ENCODE measurements at places on chromosomes 5 and 9.

DNA sequence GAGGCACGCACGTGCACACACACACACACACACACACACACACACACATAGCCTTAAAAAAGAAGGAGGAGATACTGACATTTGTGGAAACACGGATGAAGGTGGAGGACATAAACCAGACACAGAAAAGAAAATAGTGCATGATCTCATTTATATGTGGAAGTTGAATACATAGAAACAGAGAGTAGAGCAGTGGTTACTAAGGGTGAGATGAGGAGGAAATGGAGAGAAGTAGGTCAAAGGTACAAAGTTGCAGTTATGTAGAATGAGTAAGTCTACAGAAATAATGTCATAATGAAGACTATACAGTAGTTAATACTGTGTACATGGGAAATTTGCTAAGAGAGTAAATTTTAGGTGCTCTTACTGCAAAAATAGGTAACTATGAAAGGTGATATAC is 412.2 kb upstream of the CDH9 start:
- no peak for DNase-seq

DNA sequence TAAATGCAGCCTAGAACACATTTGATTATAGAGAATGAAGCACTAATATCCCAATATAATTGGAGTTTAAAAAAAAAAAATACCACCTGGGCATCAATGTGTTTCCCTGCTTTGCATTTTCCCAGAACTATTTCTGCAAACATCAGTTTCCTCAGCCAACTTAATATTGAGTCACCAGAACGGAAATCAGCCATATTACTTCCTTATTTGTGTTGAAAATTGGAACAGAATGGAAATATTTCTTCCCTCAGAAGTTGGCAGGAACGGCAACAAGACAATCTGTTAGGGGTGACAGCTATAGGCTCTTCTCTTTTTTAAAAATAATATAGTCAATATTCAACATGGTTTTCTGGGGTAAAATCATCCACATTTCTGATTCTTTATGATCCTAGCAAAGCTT is 4.0 kb downstream of the MFAP3 start:
- no peak for DNase-seq

DNA sequence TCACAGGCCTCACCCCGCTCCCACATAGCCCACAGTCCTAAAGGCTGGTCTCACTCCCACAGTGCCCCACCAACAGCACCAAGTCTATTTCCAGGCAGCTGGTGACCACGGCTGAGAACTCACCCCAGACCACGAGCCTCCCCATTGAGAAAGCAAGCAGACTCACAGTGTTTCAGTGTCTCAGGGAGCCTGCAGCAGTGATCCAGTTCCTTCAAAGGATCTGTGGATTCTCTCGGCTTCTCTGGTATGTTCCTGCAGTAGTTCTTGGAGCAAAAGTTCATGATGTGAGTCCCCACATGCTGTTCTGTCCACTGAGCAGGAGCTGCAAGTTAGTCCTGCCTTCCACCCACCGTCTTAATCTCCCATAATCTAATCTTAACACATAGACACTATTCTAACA is 185.3 kb upstream of the CDH6 start:
- no peak for DNase-seq

GRCh38 chr9:30411571-30411970 is 1972.9 kb upstream of the ACO1 start:
- no peak for DNase-seq

GRCh38 chr5:893711-894110 is 1.0 kb downstream of the TRIP13 start:
- no peak for DNase-seq

- no peak for DNase-seq
Observed at GRCh38 chr5:73365301-73365853, 83.2 kb downstream of the FOXD1 start.

- DNase-seq = peak; percentile 43
Observed at GRCh38 chr9:128899566-128900322, 17.8 kb downstream of the LRRC8A start.

DNA sequence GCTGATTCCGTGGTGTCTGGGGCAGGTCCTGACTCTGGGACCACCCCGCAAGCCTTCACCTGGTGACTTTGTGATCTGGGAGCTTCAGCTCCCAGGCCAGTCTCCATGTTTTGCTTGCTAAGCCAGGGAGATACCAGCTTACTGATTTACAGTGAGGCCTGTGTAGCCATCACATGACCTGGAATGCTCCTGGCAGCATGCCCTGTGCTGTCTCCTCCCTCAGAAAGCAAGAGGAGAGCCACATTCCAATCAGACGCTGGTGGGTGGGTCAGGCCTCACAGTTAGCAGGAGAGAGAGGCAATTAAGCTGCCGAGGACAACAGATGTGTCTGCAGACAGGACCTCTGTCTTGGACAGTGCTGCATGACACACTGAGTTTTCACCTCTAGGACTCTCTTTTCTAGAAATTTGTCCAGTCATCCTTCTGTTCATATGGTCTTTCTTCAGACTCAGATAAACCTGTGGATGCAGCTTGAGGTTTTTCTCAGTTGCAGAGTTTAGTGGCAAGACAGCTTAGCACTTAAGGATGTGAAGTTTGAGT is 24.4 kb upstream of the GRPEL2 start:
- DNase-seq = no peak

DNA sequence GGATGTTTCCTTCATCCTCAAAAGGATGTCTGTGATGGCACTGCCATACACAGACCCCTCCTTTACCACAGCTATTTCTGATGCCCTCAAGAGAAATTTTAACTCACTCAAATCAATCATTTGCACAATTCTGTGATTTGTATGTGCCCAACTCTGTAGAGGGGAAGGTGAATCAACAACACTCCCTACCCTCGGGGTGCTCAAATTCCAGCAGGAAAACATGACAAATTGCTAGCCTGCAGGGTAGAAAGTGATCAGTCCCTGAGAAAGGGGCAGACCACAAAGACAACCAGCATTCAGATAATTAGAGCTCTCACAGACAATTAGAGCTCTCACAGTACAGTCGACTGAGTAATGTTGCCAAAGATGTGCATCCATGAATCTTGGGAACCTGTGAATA is 45.3 kb upstream of the FOXE1 start:
- no peak for DNase-seq

DNA sequence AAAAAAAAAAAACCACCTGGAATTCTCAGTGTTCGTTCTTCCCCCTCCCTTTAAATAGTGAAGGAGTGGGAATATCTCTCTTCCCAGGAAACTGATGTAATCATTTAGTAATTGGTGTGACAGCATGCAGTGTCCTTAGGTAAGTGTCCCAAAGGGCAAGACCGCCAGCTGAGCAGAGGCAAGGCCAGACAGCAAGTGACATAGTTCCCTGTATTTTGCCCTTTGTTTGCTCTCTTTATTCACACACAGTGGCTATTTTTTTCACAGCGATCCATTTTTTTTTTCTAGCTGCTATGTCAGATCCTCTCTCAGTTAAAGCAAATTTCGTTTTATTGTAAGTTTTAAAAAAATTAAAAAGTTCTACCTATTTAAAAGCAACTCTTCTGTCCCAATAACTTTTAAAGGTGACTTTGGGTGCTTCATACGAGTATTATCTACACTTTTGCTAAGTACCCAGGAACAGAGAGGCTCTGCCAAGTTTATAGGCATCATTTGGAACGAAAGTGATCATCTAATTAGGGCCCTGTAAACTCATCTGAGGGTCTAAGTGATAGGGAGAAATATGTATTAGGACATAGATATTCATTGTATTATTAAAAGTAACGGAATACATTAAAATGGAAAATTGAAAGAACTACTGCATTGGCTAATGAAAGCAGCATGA is 98.2 kb upstream of the ALDH1A1 start:
- DNase-seq = no peak

- DNase-seq = no peak
Observed at GRCh38 chr5:50535393-50535792, 94.3 kb upstream of the EMB start.

GRCh38 chr9:18441261-18441660 is 32.7 kb upstream of the ADAMTSL1 start:
- no peak for DNase-seq

- no peak for DNase-seq
Observed at GRCh38 chr9:95626885-95627558, 110.3 kb upstream of the PTCH1 start.

GRCh38 chr5:150291388-150292385 is 2.1 kb upstream of the CAMK2A start:
- no peak for DNase-seq

GRCh38 chr9:115849679-115850412 is 303.7 kb upstream of the PAPPA start:
- DNase-seq = no peak

DNA sequence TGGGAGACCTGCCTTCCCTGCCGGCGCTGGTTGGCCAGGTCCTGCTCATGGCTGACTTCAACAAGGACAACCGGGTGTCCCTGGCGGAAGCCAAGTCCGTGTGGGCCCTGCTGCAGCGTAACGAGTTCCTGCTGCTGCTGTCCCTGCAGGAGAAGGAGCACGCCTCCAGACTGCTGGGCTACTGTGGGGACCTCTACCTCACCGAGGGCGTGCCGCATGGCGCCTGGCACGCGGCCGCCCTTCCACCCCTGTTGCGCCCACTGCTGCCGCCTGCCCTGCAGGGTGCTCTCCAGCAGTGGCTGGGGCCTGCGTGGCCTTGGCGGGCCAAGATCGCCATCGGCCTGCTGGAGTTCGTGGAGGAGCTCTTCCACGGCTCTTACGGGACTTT is 10.6 kb downstream of the DIPK1B start:
- DNase-seq = no peak

DNA sequence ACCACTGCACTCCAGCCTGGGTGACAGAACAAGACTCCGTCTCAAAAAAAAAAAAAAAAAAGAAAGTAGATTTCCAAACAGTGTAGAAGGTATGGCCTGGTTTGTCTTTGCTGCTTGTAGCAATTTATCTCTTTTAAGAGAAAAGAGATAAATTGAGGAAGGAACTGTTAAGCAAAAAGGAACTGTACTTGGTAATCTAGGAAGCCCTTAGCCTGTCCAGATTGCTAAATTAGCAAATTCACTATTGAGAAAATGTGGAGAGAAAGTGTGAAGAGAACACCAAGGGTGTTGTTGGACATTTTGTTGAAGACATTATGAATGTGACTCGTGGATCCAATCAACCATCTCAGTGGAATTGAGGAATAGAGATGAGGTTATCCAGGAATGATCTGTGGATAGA is 13.0 kb upstream of the SUSD3 start:
- DNase-seq = no peak
